ENCODE measurements at places on chromosomes 4 and X. TPM values are rescaled to one million over a fixed set of nuclear protein-coding genes. Genes with fewer than 3 reads are reported as not detected.
A peak's percentile ranks its signal among the peaks of the same experiment; 100 is the strongest.

Gene CT47B1
- polyA plus RNA-seq = not detected

- DNase-seq = no peak
Observed at GRCh38 chr4:31737419-31737818, 1017.2 kb downstream of the PCDH7 start.

GRCh38 chr4:60482921-60483351 lies 717.2 kb upstream of the ADGRL3 start:
- DNase-seq = no peak

DNA sequence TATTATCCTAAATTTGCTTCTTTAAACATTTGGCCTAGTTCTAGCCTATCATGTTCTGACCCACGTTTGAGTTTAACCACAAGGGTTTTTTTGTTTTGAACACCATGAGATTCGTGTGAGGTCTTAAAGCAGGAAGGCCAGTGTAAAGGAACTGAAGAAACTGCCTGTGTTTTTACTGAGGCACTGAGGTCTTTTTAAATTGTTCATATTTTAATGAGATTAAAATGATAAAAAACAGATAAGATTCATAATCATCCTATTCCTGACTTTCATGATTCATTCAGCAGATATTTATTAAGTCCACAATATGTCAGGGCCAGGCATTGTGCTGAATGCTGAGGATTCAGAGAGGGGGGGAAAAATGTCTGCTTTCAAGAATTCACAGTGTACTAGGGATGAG lies 3.2 kb downstream of the RPS6KA3 start:
- DNase-seq = no peak

DNA sequence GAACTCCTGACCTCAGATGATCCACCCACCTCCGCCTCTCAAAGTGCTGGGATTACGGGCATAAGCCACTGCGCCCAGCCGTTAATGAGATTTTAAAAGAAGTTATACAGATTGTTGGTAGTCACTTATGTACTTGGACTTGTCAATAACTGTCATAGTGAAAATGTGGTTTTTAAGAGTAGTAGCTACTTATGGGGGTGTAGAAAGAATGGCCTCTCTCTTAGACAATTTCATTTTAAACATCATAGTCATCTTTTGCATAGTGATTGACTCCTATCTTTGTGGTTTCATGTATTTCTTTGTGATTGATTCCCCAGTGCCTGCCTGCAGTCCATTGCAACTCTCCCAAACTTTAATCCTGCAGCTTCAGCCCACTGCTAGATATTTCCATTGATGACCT lies 17.4 kb downstream of the FAM199X start:
- DNase-seq = no peak

Gene CPE
- 152 TPM for polyA plus RNA-seq

DNA sequence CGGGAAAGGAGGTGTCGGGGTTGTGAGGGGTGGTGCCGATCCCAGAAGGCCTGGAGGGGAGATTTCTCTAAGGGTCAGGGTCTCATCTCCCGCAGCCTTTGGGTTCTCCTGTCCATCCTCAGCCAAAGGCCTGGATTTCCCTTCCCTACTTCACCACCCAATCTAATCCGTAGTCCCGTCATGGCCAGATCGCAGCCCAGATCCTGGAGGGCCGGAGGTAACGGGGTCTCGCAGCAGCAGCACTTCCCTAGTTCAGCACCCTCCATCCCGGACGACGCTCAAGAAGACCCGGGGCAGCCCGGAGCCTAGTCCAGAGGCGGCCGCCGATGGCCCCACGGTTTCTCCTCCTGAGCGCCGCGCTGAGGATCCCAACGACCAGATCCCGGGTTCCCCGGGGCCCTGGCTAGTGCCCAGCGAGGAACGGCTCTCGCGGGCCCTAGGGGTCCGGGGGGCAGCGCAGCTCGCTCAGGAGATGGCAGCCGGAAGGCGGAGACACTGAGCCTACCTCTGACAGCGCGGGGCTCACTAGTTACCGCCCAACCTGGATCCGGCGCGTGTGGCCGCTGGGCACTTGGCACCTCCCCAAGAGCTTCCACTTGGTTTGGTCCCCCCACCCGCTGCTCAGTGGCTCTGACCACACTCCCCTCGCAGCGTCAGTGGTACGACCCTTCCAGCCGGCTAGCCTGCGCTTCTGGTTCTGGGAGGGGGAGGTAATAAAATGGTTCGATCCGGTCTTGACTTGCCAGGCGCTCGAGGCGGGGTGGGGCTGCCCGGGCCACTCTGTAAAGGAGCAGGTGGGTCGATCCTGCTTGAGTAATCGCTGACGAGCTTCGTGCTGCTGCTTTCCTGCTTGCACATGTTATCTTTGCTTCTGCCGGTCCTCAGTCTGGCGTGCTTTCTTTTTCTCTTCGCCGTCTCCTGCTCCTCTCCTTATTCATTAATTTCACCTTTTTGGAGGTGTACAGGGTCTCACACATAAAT lies 3.6 kb downstream of the MAGIX start:
- peak; percentile 83 for DNase-seq

Gene FATE1
- polyA plus RNA-seq = not detected

GRCh38 chr4:32858971-32859370 lies 2138.8 kb downstream of the PCDH7 start:
- no peak for DNase-seq

Gene LRCH2
- polyA plus RNA-seq = 11.1 TPM

GRCh38 chr4:4341861-4342650 lies 44.8 kb upstream of the NSG1 start:
- DNase-seq = no peak

Gene ZNF630
- 3.4 TPM for polyA plus RNA-seq

Gene HS6ST2
- 22.3 TPM for polyA plus RNA-seq

GRCh38 chr4:6104541-6105130 lies 86.4 kb upstream of the C4orf50 start:
- no peak for DNase-seq

- DNase-seq = no peak
Observed at GRCh38 chr4:41619161-41619560, 81.2 kb downstream of the LIMCH1 start.

Gene PGRMC2
- polyA plus RNA-seq = 105 TPM

Gene VSIG4
- polyA plus RNA-seq = 7.6 TPM

GRCh38 chr4:837772-838171 lies 11.8 kb upstream of the CPLX1 start:
- no peak for DNase-seq

GRCh38 chr4:141403782-141404181 lies 183.1 kb downstream of the ZNF330 start:
- DNase-seq = no peak

Gene LARP1B
- polyA plus RNA-seq = 22.9 TPM

DNA sequence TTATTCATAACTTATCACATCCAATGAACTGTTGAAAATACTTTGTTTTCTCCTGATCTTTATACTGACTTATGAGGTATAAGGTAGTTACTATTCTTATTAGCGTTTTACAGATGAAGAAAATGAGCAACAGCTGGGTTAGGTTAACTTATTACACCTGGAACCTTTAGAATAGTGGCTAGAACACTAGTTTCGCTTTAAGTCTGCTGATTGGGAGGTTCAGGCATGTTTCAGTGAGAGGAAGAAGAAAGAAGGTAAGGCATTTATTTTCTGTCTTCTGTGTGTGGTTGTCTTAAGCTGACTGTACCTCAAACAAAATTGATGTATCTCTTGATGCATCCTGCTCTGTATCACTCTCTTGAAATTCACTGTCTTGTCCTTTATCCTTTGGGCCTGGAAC lies 302.5 kb downstream of the GRID2 start:
- DNase-seq = no peak

Gene ANXA10
- polyA plus RNA-seq = 0.58 TPM

- DNase-seq = no peak
Observed at GRCh38 chr4:109969919-109970318, 57.2 kb downstream of the EGF start.

DNA sequence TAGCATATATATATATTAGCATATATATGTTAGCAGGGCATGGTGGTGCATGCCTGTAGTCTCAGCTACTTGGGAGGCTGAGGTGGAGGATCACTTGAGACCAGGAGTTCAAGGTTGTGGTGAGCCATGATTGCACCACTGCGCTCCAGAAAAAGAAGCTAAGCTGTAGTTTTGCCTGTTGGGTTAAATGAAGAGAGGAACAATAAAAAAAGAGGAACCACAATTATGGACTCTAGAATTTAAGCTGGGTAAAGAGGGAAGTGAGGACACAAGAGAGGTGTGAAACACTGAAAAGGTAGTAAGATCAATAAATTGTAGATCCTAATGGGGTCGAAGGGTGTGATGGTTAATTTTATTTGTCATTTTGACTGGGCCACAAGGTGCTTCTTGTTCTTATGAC lies 40.5 kb upstream of the HSD17B10 start:
- no peak for DNase-seq

All from renal pelvis (tissue), 12 donors.